ENCODE measurements at places on chromosomes 1 and 21.

- DNase-seq = no peak
Observed at GRCh38 chr1:93701629-93702028, 20.0 kb upstream of the BCAR3 start.

DNA sequence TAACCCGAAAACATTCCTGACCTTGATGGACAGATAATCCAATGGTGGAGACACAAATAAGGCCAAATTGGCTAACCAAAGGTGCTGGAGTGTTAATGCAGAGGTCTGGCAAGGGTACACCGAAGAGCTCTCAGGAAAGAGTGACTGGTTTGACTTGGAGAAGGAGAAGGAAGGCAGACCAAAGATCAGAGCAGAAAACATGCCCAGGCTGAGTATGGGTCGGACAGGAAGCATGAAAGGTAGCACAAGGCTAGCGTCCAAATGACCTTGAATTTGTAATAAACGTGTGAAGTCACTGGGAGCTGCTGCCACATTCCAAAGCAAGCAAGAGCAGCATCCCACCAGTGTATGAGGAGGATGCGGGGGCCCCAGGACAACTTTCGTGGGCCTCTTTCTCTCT, 45.7 kb downstream of the APP start:
- no peak for DNase-seq

GRCh38 chr1:5742801-5743200, 249.4 kb downstream of the NPHP4 start:
- DNase-seq = no peak

GRCh38 chr21:37974081-37974480, 57.8 kb upstream of the KCNJ6 start:
- no peak for DNase-seq

DNA sequence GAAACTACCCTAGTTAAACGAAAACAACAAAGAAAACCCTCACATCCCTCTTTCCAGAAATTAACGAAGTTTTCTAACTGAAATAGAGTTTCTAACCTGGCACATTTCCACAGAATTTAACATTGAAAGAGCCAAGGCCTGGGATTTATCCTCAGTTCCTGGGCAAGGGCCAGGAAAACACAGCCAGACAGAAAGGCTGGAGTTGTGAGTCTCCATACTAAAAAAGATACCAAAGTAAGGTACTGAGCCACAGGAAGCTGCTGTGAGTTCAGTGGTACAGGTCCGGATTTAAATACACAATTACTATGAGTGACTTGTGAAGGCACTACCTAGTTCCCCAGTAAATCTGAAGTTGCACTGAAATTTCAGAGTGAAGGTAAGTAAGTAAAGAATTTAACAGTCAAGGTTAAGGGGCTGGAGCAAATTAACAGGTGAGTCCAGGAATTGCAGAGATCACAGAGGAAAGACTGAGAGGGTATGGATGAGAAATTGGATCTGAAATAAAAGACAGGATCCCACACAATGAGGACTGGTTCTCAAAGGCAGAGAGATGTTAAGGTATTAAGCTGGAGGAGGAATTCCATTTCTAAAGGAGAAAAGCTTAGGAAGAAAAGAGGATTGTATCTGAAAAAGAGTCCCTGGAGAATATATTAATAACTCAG, 905 bp downstream of the LIX1L start:
- DNase-seq = no peak

GRCh38 chr1:8562222-8562621, 244.3 kb downstream of the SLC45A1 start:
- DNase-seq = no peak

DNA sequence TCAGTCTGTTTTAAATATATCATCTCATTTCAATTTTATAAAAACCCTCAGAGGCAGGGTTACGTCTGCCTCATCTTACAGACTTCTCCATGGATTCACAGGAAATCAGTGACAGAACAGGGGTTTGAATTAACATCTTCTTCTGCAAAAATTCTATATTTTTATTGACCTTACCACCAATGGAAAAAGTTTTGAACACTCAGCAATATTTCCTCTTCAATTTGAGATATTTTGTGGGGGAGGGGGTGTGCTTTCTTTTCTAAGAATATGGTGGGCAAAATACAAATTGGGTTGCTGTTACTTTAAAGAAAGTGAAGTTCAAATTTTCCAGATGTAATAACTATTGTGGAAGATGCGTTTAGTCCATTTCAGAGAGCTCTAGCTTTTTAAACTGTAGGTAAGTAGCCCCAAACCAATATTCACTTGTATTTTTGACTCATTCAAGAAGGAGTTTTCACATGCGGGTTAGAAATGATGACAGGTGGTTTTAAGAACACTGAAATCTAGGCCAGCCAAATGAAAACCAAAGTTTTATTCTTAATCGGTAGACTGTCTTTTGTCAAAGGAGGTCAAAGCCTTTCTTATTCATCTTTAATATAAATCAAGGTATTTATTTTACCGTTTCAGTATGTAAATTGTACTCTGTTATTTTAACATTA, 17.4 kb downstream of the TGFB2 start:
- DNase-seq = no peak
